SK-N-DZ (cell line): ENCODE measurements at places on chromosomes 2 and 18.

DNA sequence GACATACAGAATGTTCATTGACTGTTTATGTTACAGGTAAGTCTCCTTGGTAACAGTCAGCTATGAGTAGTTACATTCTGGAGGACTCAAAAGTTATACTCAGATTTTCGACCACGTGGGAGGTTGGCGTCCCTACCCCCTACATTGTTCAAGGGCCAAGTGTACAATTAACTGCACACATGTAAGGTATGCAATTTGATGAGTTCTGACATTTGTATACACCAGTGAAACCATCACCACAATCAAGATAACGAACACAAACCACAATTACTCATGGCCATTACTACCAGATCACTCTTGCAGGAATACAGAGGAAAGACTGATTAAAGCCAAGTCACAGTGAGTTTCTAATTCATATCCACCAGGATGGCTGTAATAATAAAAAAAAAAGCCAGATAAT lies 39.6 kb upstream of the LDLRAD4 start:
- DNase-seq, result no peak

- no peak for DNase-seq
Measured at GRCh38 chr2:118449401-118449800, 361.1 kb downstream of the INSIG2 start.

- DNase-seq, result no peak
Measured at GRCh38 chr2:160918906-160919503, 241.2 kb upstream of the TANK start.

DNA sequence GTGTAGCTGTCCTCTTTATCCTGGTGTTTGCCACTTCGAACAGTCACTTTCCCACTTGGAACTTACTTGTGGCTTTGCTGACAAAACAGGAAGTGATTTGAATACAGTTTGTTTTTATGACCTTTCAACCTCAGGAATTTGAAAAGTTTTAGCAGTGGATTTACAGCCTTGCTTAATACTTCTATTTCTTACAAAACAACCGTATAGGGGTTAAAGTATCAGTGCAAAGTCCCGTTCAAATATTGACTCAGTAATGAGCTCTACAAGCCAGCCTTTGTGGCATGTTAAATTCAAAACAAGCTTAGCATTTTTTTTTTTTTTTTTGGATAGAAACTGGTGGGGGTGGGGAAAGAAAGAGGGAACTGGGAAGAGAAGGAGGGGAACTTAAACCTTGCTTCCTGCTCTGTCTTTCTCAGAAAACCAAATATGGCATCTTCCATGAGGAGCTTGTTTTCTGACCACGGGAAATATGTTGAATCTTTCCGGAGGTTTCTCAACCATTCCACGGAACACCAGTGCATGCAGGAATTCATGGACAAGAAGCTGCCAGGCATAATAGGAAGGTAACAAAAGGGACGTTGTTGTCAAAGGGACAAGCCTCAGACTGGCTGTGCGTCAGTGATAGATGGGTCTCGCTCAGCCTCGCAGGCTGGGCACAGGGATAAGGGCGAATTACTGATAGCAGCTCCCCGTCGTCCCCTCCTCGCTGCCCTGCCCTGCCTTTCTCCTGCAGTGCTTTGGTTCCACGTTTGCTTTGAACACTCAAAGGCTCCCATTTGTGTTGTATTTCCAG lies at the start of gene HNMT:
TSS of gene HNMT (plus strand) at position 408 of the 793 bp plus-strand sequence. CDS start at position 427, 19 bp downstream.
- peak; percentile 87 for DNase-seq

- DNase-seq, result no peak
Measured at GRCh38 chr2:58893656-58894351, 652.7 kb upstream of the FANCL start.

DNA sequence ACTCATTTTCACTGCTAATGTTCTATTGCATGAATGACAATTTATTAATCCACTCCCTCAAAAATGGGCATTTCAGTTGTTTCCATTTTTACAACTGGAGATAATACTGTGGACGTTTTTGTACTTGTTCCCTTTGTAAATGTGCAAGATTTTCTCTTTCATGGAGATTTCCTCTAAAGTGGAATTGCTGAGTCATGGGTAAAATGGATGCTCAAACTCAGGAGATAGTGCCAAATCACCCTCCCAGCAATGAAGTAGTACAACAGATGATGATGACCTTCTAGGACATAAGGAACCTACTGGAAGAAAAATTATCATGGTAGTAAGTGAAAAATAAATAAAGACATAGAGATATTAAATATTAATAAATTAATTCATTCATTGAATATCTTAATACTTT lies 460.8 kb upstream of the CHST9 start:
- DNase-seq, result no peak

DNA sequence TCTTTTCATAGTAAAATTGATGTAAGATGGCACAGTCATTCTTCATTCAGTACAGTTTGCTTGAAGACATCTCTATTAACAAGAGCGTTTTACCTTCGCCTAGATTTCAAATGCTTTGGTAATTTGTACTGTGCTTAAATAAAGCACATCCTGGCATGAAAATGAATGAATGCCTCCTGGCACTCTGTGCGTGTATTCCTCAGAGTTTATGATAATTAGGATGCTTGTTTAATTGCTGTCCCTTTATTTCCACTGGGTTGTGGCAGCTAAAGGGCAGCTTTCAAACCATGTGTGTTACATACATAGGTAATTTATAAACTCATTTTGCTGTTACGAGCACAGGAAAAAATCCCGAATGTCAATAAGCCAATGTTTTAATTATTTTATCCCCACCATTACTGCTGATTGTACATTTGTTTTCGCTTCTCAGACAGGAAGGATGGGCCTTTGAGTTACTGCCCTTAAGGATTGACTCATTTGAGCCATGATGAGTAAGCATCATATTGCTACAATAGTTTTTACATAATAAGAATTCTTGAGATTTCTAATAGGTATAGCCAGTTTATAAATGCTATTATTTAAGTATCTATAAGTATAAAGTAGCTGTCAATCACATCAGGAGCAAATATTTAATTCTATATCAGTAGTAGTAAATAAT lies 516.5 kb downstream of the XIRP2 start:
- no peak for DNase-seq

- DNase-seq, result no peak
Measured at GRCh38 chr2:58054264-58054663, 7.7 kb downstream of the VRK2 start.

DNA sequence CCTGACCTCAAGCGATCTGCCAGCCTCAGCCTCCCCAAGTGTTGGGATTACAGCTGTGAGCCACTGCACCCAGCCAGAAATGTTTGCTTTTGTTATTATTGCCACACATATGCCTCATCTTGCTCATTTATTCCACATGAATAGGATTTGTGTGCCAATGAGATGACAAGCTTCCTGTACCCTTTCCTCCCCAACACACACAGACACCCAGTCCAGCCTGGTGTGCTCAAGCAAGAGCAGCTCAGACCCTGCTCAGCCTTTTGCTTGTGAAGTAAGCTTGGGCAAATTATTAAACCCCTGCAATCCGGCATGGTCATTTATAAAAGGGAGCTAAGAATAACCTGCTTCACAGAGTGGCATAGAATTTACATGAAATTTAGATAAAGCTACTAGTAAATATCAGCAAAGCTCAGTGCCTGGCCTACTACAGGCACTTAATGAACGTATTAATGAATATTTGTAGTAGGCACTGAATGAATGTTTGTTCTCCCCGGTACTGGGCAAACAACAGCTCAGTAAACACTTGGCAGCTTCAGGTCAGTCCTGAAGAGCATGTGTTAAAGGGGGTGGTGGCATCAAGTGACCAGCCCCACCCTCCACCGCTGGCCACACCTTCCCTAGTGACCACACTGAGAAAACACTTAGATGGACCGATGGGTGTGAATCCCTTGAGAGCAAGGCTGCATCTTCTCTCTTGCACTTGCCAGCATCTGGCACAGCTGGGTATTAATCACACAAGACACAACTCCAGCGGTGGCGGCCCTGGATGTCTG lies 280.2 kb downstream of the SRBD1 start:
- DNase-seq, result no peak

DNA sequence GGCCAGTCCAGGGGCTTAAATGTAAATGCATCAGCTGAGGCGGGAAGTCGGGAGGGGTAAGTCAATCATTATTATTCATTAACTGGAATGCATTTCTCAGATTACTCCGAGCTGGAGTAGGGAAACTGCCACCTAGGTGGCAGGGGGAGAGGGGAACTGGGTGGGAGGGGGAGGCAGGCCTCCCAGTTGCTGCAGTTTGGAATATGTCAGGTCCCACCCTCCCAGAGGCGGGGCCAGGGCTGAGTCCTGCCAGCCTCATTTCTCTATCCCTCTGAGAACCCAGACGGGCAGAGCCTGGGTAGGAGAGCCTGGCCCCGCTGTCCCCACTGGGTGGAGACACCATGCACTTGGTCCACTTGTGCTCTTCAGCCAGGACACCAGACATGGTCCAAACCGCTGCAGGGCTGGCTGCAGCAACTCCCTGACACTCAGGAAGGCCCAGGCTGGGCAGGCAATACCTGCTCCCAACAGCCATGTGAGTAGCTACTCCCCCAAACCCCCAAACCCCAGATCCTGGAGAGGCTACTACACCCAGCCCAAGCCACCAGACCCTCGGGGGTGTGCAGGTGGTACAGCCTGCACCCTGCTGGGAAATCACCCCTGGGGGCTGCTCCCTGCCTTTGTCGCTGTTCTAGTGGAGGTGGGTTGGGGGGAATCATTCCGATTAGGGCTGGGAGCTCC lies at the start of gene GPBAR1:
TSS of gene GPBAR1 (plus strand) at position 274 of the 681 bp plus-strand sequence. CDS start 1,710 bp downstream, outside the sequence.
- no peak for DNase-seq

DNA sequence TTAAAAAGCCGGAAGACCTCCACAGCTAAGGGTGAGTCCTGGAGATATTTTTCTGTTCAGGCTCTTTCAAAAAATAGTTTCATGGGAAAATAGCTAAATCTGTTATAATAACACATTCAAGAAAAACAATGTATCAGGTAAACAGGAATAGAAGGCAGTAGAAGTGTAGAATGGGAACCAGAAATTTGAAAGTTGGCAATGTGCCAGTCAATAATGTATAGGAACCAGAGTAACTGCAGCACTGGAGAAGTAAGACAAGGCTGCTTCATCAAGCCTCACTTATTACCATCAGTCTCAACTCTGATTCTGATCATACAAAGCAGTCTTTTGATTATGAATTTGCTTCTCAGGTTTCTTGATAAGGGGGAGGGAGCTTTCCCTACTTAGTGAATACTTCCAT lies 81.4 kb upstream of the VRK2 start:
- no peak for DNase-seq

DNA sequence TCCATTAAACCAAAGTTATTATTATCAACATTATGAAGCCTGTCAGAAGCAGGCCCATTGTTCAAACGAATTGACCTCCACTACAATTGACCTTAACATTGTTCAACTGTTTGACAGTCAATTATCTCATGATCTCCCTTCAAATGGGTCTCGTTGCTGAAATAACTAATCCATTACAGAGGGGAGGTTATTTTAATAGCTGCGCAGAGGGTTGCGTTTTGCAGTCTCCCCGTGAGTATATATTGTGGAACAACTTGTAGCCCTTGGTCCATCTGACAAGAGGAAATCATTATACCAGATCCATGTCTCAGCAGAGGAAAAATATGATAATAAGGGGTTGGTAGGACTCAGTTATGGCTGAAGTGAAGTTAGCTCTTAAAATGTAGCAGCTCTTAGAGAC lies 159.1 kb downstream of the ALK start:
- DNase-seq, result no peak

GRCh38 chr2:86078774-86079545 lies 26.7 kb downstream of the POLR1A start:
- no peak for DNase-seq

GRCh38 chr2:104638859-104639202 lies 215.1 kb upstream of the POU3F3 start:
- no peak for DNase-seq

- DNase-seq, result no peak
Measured at GRCh38 chr2:4792126-4792525, 900.1 kb upstream of the SOX11 start.

DNA sequence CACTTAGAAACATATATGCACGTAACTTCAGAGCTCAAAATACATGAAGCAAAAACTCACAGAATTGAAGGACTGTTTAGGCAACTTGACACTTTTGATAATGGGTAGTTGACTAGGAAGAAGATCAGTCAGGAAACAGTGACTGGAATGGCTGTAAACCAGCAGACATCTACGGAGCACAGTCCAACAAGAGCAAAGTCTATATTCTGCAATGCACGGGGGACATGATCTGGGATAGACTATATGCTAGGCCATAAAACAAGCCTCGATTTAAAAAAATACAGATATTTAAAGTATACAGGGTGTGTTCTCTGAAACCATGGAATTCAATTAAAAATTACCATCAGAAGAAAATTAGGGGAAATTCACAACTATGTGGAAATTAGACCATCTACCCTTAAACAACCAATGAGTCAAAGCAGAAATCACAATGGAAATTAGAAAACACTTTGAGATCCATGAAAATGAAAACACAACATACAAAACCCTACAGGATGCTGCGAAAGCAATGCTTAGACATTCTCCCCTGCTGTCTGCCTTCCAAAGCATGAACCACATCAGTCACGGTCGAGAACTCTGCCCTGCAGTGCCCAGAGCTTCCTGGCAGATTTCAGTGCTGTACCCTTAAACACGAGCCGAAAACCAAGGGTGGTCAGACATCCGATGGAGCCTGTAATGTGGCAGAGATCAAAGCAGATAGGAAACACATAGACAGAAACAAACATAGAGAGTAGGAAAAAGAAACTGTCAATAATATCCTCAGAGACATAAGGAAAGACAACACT lies 651.9 kb upstream of the HS6ST1 start:
- DNase-seq, result no peak

- DNase-seq, result no peak
Measured at GRCh38 chr2:63000801-63001200, 49.8 kb upstream of the OTX1 start.

GRCh38 chr18:54964741-54965140 lies 5.5 kb upstream of the CCDC68 start:
- DNase-seq, result no peak

GRCh38 chr2:226658555-226658954 lies 141.1 kb downstream of the IRS1 start:
- DNase-seq, result no peak

DNA sequence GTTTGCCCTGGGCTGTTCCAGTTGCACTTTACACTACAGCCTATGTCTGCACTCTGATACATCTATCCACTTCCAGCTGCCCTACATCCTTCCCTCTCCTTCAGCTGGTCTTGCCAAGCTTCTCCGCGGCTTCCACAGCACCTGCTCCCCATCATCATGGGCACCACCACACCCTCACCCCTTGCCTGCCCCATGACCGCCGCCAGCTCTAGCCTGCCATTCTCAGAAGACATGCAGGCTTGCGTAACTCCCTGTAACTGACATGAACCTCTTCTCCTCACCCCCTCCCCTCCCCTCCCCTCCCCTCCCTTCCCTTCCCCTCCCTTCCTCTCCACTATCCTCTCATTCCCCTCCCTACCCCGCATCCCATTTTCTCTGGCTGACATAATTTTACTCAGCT lies 46.0 kb downstream of the PAX8 start:
- no peak for DNase-seq

- DNase-seq, result no peak
Measured at GRCh38 chr2:219289537-219290361, 10.6 kb downstream of the DNAJB2 start.

- DNase-seq, result no peak
Measured at GRCh38 chr2:129864719-129865118, 114.7 kb upstream of the RAB6C start.

- DNase-seq, result no peak
Measured at GRCh38 chr2:35931626-35932025, 424.0 kb upstream of the CRIM1 start.
